ENCODE measurements at places on chromosomes 5 and 9.

DNA sequence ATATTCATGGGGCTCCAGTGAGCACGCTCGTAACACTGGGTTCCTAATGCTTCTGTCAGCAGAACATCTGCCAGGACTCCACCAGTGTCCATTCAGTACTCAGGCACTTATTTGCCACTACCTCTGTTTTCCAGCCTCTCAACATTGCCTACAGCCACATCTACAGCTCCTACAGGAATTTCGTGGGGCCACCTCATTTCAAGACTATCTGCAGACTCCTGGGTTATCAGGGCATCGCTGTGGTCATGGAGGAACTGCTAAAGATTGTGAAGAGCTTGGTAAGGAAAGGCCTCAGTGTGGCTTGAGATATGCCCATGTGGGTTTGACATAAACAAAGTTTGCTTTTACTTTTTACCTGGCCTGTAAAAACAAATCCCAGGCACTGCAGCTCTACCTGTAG, 92.9 kb downstream of the CYFIP2 start:
- DNase-seq: no peak

GRCh38 chr9:31588756-31589155, 795.7 kb upstream of the ACO1 start:
- no peak for DNase-seq

- DNase-seq: no peak
Observed at GRCh38 chr9:112179816-112180215, 4.7 kb upstream of the SUSD1 start.

GRCh38 chr9:115999498-115999897, 154.1 kb upstream of the PAPPA start:
- no peak for DNase-seq

DNA sequence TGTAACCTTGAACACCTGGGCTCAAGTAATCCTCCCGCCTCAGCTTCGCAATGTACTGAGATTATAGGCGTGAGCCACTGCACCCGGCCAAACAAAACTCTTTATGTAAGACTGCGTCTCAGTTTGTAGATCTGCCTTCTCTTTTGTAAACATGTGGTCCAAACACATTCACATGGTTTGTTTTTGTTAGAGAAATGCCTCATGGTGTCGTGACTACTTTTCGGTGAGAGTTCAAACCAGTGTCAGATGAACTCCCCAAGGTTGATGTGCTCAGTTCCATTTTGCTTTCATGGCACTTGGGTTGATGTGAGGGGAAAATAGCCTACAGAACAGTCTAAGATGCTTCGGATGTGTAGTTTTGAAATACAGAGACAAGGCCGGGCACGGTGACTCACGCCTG, 231.6 kb downstream of the GOLPH3 start:
- DNase-seq: no peak

GRCh38 chr5:135430135-135430437, 17.1 kb downstream of the DCANP1 start:
- no peak for DNase-seq

DNA sequence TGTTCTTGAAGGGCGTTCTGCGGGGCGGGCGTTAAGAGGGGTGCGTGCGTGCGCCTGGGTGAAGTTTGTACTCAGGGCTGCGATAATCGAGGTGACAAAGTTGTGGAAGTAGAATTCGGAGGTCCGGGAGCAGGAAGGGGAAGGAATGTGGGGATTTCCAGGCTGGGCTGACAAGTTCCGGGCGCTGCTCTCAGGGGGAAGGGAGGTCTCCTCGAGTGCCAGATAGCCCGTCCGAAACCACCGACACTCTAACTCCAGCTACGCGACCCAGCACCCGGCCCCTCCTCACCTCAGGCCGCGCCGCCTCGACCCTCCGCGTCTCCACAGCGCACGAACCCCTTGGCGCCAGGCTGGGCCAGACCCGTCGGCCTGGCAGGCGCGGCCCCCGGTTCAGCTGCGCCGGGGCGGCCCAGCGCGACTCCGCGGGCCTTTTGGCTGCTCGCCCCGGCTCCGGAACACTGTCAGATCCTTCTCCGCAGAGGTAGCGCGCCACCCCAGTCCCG, at the start of gene IL6ST:
IL6ST (minus strand) TSS at position 469 of the 503 bp plus-strand sequence. CDS start 18,685 bp downstream, outside the sequence.
- peak; percentile 80 for DNase-seq

- no peak for DNase-seq
Observed at GRCh38 chr9:111969061-111969460, 72.4 kb downstream of the UGCG start.

DNA sequence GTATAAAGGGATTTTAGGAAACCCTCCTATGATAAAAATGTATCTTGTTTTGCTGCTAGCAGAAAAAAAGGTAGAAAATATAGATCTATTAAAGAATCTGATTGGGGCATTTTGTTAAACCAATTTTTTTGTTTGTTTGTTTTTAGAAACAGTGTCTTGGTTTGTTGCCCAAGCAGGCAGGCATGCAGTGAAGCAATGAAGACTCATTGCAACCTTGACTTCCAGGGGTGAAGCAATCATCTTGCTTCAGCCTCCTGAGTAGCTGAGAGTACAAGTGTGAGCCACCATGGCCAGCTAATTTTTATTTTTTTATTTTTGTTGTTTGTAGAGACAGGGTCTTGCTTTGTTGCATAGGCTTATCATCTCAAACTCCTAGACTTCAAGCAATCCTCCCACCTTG, 755.8 kb upstream of the EDIL3 start:
- DNase-seq: no peak

- DNase-seq: no peak
Observed at GRCh38 chr5:177372910-177373309, 11.3 kb upstream of the SLC34A1 start.

GRCh38 chr9:28999806-29000205, 1426.5 kb upstream of the C9orf72 start:
- no peak for DNase-seq

GRCh38 chr5:134506054-134507039, 19.1 kb upstream of the JADE2 start:
- DNase-seq: no peak

DNA sequence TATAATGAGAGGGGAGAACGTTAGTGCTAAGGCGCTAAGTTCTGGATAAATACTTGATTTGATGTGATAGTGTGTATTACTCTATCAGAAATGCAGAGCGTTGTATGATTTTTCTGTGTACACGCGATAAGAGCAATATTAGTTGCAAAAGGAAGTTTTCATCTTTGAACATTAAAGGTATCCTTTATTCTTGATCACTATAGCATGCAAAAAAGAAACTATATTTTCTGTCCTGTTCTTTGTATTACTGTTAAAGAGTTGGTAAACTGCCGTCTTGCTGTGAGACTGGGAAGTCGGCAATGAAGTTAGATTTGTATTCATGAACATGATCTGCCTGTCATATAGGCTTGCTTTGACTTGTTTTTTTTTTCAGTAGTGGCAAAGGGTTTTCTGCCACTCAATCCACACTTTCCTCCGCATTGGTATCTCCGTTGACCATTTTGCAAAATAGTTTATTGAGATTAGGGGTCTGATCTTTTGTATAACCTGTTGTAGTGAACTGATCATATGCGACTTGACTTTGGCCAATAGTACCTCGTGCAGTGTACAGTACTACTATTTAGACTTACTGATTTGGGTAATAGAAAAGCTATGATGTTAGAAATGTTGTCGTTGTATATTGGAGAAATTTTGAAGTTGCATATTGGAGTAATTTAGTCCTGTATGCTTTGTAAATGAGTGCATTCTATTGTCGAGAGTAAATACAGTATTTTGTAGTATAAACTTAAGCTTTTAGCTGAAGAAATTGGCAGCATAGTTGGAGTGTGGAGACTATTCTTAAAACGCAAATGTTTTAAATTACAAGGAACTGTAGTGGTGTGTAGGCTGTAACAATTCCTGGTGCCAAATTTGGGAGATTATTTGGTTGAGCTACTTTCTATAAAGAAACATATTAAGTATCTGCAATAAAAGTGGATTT, 1.7 kb downstream of the DENND4C start:
- no peak for DNase-seq

DNA sequence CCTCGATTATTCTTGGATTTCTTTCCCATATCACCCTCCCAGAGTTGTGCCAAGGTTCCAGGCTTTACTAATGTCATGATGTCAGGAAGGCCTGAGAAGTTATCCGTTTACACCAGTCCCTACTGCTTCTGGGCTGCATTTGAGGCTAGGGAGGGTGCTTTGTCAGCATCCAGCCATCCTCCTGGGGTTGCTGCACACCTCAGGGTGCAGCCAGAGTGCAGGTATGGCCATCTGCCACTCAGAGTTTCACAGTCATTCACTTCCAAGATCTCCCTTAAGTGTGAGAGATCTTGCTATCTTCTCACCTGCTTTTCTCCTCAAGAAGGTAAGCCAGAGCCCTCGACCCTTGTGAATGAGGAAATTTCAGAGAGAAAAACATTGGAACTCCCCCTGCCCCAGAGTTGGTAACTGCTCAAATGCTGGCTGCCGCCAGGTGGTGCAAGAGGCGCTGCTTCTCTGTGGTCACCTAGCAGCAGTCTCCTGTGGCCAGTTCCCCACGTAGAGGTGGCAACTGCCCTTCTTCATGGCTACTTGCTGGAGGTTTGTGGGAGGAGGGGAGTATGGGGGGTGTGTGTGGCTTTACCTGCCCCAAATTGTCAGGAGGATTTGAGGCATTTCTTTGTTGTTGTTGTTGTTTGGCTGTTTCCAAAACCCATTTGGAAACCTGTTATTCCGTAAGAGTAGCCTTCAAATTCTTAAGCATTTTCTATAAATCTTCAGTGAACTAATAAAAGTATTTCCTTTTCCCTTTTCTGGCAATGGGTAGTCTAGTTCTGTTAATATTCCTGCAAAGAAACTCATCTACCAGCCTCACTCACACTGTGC, 259.6 kb upstream of the DMRT1 start:
- no peak for DNase-seq

GRCh38 chr5:134584662-134585061, 48.0 kb downstream of the SAR1B start:
- no peak for DNase-seq

GRCh38 chr5:148794275-148794674, 32.1 kb upstream of the ADRB2 start:
- no peak for DNase-seq

DNA sequence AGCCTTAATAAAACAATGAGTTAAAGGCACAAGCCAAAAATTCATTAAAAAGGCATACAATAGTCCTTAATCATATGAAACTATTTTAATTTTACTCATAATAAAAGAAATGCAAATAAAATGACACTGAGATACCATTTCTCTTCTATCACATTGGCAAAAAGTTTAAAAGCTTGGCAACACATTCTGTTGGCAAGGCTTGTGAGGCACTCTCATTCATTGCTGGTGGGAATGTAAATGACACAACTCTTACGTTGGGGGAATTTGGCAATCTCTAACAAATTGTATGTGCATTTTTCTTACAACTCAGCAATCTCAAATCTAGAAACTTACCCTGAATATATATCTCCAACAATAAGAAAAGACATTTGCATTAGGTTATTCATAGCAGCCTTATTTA, 111.6 kb downstream of the PRELID2 start:
- no peak for DNase-seq

DNA sequence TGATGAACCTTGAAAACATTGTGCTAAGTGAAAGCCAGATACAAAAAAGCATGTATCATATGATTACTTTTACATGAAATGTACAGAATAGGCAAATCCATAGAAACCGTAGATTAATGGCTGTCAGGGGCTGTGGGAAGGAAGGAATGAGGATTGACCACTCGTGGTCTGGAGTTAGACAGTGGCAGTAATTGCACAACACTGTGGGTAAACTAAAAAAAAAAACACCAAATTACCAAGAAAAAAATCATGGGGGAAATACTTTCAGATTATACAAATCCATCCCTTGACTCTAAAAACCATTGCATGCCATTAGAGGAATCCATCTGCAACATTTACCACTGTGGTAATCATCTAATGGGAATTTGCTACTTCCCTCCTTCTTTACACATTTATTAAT, 140.0 kb downstream of the SIL1 start:
- DNase-seq: no peak

DNA sequence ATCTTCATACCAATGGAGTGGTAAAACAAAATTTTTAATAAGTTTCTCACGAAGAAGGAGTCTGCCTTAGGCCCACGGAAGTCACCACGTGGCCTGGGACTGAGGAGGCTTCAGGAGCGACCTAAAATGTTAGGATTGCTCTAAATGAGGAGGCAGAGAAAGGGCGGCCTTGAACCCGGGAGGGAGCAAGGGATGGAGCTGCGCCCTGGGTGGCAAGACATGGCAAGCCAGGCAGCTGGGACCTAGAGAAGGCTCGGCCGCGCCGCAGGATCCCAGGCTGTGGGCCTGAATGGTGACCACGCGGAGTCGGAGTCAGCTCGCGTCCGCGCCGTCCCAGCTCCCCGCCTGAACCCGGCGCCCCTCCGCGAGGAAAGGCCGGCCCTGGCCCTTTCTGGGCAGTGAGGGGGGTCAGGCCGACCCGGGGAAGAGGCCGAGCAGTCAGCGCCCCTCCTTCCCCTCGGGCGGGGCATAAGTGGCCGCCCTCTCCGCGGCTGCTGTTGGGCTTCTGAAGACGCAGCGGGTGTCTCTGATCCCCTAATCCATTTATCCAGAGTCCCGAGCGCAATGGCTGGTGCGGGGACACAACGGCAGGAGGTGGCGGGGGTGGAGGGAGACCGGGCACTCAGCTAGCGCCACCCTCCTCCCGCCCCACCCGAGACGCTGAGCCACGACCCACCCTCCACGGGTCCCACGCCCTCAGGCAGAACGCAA, 10.6 kb downstream of the IRX1 start:
- DNase-seq: no peak

DNA sequence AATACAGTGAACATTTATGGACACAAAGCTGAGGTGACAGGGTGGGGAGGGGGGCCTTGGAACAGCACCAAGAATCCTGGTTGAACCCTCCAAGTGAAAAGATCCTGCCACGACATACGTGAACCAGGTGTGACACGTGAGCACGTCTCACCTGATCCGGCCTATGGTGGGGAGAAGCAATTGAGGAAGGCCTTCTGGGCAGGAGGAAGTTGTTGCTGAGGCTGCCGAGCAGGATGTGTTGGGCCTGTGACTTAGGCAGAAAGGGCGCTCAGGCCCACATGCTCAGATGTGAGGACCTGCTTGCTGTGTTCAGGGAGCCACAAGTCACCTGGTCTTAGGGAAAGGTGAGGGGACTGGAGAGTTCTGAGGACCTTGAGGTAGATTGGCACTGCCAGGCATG, 2.5 kb upstream of the MAPK9 start:
- no peak for DNase-seq

GRCh38 chr5:178426326-178427130, 163.7 kb downstream of the COL23A1 start:
- DNase-seq: no peak

- no peak for DNase-seq
Observed at GRCh38 chr5:6498968-6499367, 50.3 kb downstream of the UBE2QL1 start.

DNA sequence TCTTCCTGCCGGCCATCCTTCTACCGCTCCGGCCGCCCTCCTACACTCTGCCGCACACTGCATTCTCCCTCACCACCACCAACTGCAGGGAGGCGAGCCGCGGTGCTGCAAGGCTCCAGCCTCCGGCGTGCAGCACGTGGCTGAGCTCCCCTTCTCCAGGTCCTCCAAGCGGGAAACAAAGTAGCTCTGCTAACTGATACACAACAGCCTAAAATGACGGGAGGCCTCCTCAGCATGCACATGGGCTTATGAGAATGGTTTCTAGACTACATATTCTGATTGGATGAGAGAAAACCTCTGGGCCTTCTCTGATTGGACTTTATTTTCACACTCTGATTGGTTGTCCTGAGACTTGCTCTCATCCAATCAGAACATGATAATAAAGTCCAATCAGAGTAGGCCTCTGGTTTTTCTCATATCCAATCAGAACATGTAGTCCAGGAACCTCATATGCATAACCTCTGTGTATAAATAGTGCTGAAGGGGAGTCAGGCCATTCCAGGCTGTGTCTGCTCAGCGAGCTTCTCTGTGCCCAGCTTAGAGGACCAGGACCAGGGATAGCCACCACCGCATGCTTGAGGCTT, 27.0 kb upstream of the ZNF354B start:
- no peak for DNase-seq

All from T1000 (cell line).